ENCODE measurements at places on chromosomes 4 and X. TPM values are rescaled to one million over a fixed set of nuclear protein-coding genes. Genes with fewer than 3 reads are reported as not detected.

The SOD3 gene
- 27.4 TPM for polyA plus RNA-seq

The SHISA3 gene
- polyA plus RNA-seq, result 3.7 TPM

The C4orf36 gene
- polyA plus RNA-seq, result not detected

The KDR gene
- 36.5 TPM for polyA plus RNA-seq

The AASDH gene
- 10.6 TPM for polyA plus RNA-seq

The NPY1R gene
- polyA plus RNA-seq, result 3.1 TPM

The TREX2 gene
- polyA plus RNA-seq, result 0.20 TPM

The PRRG1 gene
- polyA plus RNA-seq, result 13.1 TPM

The TEX13A gene
- polyA plus RNA-seq, result not detected

The SSX1 gene
- not detected for polyA plus RNA-seq

The DOK7 gene
- 18.4 TPM for polyA plus RNA-seq

The PRSS12 gene
- polyA plus RNA-seq, result 8.9 TPM

The ZFP92 gene
- polyA plus RNA-seq, result 0.90 TPM

The C4orf50 gene
- 0.01 TPM for polyA plus RNA-seq

The ADH7 gene
- not detected for polyA plus RNA-seq

The HEPH gene
- polyA plus RNA-seq, result 3.8 TPM

The ATRX gene
- 48.4 TPM for polyA plus RNA-seq

The SULT1E1 gene
- 23.6 TPM for polyA plus RNA-seq

The TNMD gene
- 68.7 TPM for polyA plus RNA-seq

The DNAAF6 gene
- polyA plus RNA-seq, result not detected

The STBD1 gene
- polyA plus RNA-seq, result 58.9 TPM

The ETDA gene
- polyA plus RNA-seq, result not detected

The RAB9B gene
- 35.1 TPM for polyA plus RNA-seq

The ODAPH gene
- 0.25 TPM for polyA plus RNA-seq

The DMRTC1B gene
- 0.34 TPM for polyA plus RNA-seq

The BLOC1S4 gene
- 8.5 TPM for polyA plus RNA-seq

The CT45A10 gene
- not detected for polyA plus RNA-seq

The RADX gene
- 2.0 TPM for polyA plus RNA-seq

The NLGN3 gene
- 2.9 TPM for polyA plus RNA-seq

The DSPP gene
- 0.04 TPM for polyA plus RNA-seq

The ATP2B3 gene
- polyA plus RNA-seq, result 0.80 TPM

The ATP10D gene
- 8.1 TPM for polyA plus RNA-seq

The HS6ST2 gene
- 46.5 TPM for polyA plus RNA-seq

Data from forelimb muscle (tissue), 1 donor.